ENCODE measurements at places on chromosomes 12 and 14.

- no peak overlapping the region for H3K4me3 ChIP-seq
- H3K36me3 ChIP-seq, result no peaks in the 10 kb centered on the region
- no peaks in the 10 kb centered on the region for H3K27me3 ChIP-seq
Measured at GRCh38 chr12:101648195-101648594, 49.2 kb upstream of the CHPT1 start.

DNA sequence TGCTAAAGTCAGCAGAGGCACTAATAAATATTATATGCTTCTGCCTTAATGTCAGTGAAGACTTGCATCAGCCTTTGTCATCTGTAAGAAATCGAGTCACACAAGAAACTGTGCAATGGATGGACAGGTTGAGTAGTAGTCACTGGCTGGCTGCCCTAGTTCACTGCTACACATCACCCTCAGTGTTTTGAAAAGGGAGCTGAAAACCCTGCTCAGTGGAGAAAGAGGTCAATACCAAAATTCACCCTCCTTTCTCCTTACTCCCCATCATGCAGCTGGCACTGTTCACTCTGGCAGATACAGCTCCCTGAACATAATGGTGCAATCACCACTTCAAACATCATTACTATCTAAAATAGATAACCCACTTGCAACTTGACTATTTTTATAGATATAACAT lies 6.6 kb downstream of the ANKS1B start:
- no peak for DNase-seq
- no peak overlapping the region for H3K4me3 ChIP-seq
- no peak overlapping the region for H3K27ac ChIP-seq
- H3K27me3 ChIP-seq, result no peaks in the 10 kb centered on the region
- H3K4me1 ChIP-seq, result no peaks in the 10 kb centered on the region

GRCh38 chr12:104121001-104121400 lies 17.0 kb downstream of the NFYB start:
- no peaks in the 10 kb centered on the region for H3K27me3 ChIP-seq
- DNase-seq, result no peak
- H3K4me1 ChIP-seq, result no peaks in the 10 kb centered on the region
- no peak overlapping the region for H3K27ac ChIP-seq
- H3K4me3 ChIP-seq, result no peak overlapping the region

DNA sequence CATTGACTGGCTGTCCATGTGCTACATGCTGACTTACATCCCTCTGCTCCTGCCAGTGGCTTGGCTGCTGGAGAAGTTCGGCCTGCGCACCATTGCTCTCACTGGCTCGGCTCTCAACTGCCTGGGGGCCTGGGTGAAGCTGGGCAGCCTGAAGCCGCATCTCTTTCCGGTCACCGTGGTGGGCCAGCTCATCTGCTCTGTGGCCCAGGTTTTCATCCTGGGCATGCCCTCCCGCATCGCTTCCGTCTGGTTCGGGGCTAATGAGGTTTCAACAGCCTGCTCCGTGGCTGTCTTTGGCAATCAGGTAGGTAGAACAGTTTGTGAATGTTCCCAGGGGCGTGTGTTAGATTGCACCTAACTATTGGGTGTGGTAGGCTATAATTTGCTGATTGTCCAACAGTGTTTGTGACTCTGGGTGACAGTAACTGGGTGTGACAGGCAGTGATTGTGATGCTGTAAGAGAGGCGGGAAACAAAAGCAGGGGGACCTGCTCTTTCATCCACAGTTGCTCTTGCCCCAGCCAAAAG lies 981 bp downstream of the FLVCR2 start:
- DNase-seq, result no peak
- H3K4me1 ChIP-seq, result peaks cover 12% of the 10 kb centered on the region
- no peak overlapping the region for H3K27ac ChIP-seq
- no peaks in the 10 kb centered on the region for H3K27me3 ChIP-seq

- no peaks in the 10 kb centered on the region for H3K4me1 ChIP-seq
- no peak overlapping the region for H3K4me3 ChIP-seq
- H3K27ac ChIP-seq, result no peak overlapping the region
- no peak for DNase-seq
- H3K36me3 ChIP-seq, result no peaks in the 10 kb centered on the region
Measured at GRCh38 chr14:97866195-97866594, 1069.0 kb downstream of the VRK1 start.

DNA sequence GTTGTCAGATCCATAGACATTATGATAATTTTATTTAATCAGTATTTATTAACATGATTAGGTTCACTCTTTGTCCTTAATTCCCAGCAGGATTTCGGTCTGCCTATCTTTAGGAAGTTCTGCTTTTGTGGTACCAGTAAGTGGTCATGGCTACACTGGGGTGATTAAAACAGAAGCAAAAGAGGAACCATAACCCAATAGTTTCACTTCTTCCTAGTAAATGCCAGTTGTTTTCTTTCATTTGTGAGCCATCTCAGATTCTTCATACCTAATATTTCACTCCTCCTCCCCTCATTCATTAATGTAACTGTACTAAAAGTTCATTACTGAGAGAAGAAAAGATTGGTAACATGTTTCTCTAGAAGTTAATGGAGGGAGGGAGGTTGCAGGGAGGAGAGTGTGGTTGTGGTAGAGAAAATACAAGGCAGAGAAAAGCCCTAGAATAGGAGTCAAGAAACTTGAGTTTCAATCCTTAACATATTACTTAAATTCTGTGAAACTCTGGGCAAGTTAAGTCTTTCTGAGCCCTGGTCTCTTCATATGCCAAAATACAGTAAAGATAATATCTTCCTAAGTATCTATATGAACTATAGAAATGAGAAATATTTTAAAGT lies 101.2 kb downstream of the PEBP1 start:
- no peak overlapping the region for H3K4me3 ChIP-seq
- H3K4me1 ChIP-seq, result no peaks in the 10 kb centered on the region
- no peaks in the 10 kb centered on the region for H3K27me3 ChIP-seq
- peaks cover 35% of the 10 kb centered on the region for H3K36me3 ChIP-seq
